ENCODE measurements at places on chromosomes 4 and X. TPM values are rescaled to one million over a fixed set of nuclear protein-coding genes. Genes with fewer than 3 reads are reported as not detected.

The LNX1 gene
- 0.59 TPM for total RNA-seq

The GPRIN3 gene
- under 0.01 TPM for total RNA-seq

The CSN1S1 gene
- total RNA-seq: not detected

The SSX2B gene
- total RNA-seq: not detected

The PCDH7 gene
- 39.3 TPM for total RNA-seq

The FAM9C gene
- not detected for total RNA-seq

The ASMT gene
- not detected for total RNA-seq

The MYOZ2 gene
- total RNA-seq: not detected

The TLR2 gene
- total RNA-seq: 1.8 TPM

The BMPR1B gene
- under 0.01 TPM for total RNA-seq

The RBMX2 gene
- 17.4 TPM for total RNA-seq

The UGT2B17 gene
- not detected for total RNA-seq

The CFI gene
- 1.3 TPM for total RNA-seq

The LRIT3 gene
- not detected for total RNA-seq

The PALLD gene
- 51.1 TPM for total RNA-seq

The HSFX3 gene
- not detected for total RNA-seq

The SOWAHD gene
- 0.30 TPM for total RNA-seq

The TRPC5OS gene
- total RNA-seq: not detected

The FOXP3 gene
- total RNA-seq: 0.15 TPM

The GUCY1B1 gene
- total RNA-seq: 12.9 TPM

The DMRTC1 gene
- total RNA-seq: not detected

The USP17L22 gene
- not detected for total RNA-seq

The NCAPG gene
- total RNA-seq: 28.2 TPM

The CXXC4 gene
- 0.17 TPM for total RNA-seq

The GC gene
- not detected for total RNA-seq

The SRPK3 gene
- 0.59 TPM for total RNA-seq

The MAGEB2 gene
- not detected for total RNA-seq

The DRD5 gene
- total RNA-seq: not detected

All from bronchus fibroblast of lung (primary cell).